ENCODE measurements at places on chromosomes 16 and 17.

DNA sequence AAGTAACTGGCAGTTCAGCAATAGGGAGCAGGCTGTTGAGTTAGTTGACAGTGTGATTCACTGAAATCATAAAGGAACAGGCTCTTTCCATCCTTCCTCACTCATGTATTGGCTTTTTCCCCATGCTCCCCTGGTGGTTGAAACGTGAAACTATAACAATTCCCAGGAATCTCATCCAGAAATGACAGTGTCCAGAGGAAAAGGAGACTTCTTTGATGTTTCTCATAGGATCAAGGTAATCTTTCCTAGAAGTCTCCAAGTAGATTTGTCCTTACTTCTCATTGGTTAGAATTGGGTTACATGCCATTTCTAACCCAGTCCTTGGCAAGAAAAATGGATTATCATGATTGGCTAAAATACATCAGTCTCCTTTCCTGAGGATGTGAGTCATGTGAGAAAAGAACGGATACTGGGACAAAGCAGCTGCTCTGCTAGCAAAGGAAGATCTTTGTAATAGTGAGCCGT is 14.4 kb downstream of the TTC19 start:
- no peak for DNase-seq

- DNase-seq = peak; percentile 9
Measured at GRCh38 chr17:9203771-9204425, 182.6 kb downstream of the NTN1 start.

DNA sequence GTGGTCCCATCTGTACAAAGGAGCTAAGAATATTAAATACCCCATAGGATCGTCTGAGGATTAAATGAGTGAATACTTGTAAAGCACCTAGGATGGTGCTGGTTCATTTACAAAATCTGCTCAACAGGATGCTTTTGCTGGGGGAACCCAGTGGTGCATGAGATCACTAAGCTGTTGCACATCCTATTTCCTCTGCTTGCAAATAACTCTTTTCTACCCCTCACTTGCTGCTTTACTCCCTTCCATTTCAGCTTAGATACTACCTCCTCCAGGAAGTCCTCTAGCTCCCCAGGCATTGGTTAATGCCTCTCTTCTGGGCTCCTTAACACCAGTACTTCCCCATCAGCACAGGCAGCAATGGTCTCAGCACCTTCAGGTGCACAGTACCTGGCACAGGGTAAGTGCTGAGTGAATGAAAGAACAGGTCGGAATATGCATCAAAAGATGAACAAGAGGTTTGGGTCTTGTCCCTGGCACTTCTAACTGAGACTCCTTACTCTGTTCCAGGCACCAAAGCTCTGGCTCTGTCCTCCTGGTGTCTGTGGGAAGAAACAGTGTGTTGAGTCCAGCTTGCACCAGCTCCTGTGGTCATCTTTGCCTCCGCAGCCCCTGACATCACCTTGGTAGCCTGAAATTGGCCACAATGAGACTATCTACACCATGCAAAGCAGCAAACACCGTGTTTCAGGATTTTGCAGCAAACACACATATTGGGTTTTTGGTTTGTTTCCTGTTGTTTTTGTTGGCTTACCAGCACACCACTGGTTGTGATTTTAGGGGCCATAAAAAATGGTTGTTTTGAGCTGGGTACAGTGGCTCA is 24.1 kb upstream of the IL21R start:
- no peak for DNase-seq

DNA sequence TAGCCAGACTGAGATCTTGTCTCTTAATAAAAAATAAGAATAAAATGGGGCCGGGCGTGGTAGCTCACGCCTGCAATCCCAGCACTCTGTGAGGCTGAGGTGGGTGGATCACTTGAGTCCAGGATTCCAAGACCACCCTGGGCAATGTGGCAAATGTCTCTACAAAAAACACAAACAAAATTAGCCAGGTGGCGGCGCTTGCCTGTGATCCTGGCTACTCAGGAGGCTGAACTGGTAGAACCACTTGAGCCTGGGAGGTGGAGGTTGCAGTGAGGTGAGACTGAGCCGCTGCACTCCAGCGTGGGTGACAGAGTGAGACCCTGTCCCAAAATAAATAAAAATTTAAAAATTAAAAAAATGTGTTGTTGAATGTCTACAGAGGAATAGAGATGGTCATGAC is 2.9 kb upstream of the DEF8 start:
- DNase-seq = no peak

- DNase-seq = no peak
Measured at GRCh38 chr16:77922228-77922754, 100.1 kb upstream of the CLEC3A start.

DNA sequence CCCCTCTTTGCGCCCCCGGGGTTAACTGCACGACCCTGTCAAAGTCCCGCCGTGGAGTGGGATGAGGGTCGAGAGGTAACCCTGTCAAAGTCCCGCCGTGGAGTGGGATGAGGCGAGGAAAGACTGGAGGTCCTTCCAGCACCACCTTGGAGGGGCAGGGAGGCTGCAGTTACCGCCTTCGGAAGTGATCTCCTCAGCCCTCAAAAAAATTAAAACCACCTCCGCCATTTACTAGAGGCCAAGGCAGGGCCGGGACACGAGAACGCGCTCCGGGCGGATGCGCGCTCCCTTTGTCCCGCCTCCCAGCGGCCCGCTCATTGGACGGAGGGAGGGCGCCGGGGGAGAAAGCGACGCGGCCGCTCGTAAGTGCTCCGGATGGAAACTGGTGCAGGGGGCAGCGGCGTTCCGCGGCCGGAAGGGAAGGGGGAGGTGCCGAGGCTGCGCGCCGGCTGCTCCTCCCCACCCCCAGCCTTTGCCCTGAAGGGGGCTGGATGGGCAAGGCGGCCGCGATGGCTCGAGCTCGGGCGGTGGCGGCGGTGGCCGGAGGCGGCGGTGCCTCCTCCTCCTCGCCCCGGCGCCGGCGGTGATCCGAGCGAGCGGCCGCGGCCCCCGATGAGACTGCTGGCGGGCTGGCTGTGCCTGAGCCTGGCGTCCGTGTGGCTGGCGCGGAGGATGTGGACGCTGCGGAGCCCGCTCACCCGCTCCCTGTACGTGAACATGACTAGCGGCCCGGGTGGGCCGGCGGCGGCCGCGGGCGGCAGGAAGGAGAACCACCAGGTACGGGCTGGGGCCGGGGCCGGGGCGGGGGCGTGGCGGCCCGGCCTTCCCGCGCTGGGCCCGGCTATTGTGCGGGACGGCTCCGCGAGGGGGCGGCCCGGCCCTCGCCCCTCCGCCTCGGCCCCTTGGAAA is at the start of gene METTL9:
Gene METTL9 (plus strand): TSS at position 456 of the 909 bp plus-strand sequence. CDS start 157 bp downstream, at position 613.
- peak; percentile 79 for DNase-seq

DNA sequence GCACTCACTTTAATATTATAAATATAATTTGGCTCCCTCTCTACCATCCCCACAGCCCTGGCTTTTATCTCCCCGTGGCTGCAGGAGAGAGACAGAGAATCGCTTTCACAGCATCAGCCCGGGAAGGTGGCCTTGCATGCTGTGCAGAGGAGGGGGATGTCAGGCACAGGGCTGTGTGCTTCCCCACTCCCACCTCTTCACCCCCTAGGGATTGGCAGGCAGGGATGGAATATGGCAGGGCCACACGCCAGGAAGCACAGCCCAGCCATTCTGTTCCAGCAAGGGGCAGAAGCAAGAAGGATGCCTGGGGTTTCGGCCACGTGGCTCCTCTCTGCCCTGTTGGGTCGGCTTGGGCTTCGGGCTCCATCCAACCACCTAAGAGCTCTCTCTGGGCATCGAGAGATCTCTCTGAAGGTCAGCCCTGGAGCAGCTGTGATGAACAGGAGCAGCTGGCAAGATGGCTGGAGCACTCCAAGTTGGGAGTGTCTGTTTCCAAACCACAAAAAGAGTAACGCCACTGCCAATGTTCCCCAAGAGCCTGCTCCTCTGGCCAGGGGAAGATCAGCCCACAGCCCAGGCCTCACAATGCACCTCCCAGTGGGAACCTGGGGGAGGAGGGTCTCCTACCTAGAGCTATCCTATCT is 223.2 kb downstream of the C16orf78 start:
- no peak for DNase-seq

DNA sequence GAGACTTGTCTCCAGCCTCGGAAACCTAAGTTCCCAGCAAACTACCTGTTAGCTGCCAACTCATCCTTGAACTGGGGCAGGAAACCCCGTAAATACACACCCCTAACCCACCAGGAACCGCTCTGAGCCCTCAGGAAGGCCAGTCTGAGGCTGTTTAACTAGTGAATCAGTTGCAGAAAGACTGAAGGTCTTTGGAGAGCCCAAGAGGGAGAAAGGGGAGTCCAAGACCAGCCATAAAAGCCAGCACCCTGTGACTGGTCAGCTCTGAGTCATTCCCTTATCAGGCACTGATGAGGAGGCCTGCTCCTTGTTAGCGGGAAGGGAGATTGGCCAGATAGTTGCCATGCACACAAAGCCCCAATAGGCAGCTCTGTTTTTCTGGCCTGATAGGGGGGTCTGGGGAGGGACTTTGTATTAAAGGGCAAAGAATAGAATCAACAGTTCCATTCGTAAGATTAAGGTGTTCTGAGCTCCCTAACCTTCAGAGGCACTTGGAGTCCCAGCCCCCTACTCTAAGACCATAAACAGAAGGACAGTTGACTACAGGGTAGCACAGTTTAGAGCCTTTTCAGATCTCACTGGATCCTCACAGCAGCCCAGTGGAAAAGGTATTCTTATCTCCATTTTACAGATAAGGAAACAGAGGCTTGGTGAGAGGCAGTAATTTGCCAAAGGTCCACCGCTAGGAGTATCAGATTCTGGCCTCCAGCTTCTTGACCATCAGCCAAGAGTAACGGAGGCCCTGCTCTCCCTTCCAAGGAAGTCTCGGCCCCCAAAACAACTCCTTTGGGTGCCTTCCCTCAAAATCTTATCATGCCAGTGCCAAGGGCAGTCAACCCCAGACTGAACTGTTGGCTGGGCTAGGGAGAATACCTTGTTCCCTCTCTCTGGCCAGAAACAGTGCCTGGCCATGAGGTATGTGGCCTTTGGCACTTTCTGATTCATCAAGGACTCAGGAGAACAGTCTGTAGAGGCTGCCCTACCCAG is 2.2 kb upstream of the KRT19 start:
- DNase-seq = no peak

- DNase-seq = no peak
Measured at GRCh38 chr16:13528691-13529090, 391.3 kb upstream of the ERCC4 start.

DNA sequence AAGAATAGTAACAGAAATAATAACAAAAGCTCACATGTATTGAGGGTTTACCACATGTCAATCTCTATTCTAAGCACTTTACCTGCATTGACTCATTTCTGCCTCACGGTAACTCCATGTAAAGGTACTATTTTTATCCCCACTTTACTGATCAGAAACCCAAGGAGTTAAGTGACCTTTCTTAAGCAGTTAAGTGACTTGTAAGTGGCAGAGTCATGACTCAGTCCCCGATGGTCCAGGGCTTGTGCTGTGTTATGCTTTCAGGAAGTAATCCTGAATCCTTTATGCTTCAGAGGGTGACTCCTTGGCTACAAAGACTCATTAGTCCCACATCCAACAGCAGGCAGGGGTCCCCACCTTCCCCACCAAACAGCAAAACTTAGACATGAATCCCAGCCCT is 66.5 kb downstream of the MRM1 start:
- no peak for DNase-seq

GRCh38 chr17:9646546-9646885 is 1.2 kb downstream of the USP43 start:
- no peak for DNase-seq

GRCh38 chr16:3004781-3005284 is 7.9 kb upstream of the CLDN9 start:
- DNase-seq = no peak

DNA sequence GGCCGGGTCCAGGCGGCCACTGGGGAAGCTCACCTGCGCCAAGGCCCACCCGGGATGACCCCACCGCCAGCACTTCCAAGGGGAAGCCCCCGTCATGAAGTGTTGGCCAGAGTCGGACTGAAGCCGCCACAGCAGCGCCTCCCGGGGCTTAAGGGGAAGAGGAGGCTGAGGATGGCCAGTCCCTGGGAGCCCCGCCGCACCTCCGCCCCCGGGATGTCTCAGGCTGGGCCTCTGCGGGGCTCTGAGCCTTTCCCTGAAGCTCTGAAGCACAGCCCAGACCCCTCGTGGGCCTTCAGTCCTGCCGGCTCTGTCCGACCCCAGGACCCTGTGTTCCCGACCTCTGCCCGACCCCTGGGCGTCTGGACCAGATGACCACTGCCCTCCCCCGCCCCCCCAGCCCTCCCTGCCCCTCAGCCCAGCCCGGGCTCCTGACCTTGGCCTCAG is 42.8 kb upstream of the ACSF3 start:
- DNase-seq = no peak

- no peak for DNase-seq
Measured at GRCh38 chr16:27597361-27597760, 47.4 kb downstream of the KATNIP start.

DNA sequence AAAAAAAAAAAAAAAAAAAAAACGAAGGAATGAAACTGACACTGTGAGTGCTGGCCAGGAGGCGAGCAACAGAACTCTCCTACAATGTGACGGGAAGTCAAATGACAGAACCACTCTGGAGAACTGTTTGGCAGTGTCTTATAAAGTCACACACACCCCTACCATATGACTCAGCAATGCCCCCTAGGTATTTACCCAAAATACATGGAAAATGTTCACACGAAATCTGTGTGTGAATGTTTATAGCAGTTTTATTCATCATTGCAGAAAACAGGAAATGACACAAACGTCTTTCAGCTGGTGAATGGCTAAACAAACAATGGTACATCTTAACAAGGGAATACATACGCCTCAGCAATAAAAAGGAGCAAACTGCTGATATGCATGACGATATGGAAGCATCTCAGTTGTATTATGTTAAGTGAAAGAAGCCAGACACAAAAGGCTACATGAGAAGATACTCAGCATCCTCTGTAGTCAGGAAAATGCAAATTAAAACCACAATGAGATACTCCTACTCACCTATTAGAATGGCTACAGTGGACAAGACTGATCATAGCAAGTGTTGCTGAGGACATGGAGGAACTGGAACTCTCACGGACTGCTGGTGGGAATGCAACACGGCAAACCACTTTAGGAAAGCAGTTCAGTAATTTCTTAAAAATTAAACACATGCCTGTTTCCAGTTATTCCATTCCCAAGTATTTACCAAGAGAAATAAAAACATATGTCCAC is 74.7 kb downstream of the TBC1D16 start:
- DNase-seq = no peak

GRCh38 chr16:65119901-65120401 is 1.9 kb downstream of the CDH11 start:
- no peak for DNase-seq

All from bone marrow (tissue), 2 donors.